ENCODE measurements at places on chromosomes 12 and 14. TPM values are rescaled to one million over a fixed set of nuclear protein-coding genes. Genes with fewer than 3 reads are reported as not detected.

Gene RPS29
- 1,725 TPM for total RNA-seq

Gene JKAMP
- 32.7 TPM for total RNA-seq

Gene RNASE7
- total RNA-seq, result not detected

Gene ARHGAP9
- total RNA-seq, result 192 TPM

Gene BICD1
- total RNA-seq, result 20.8 TPM

Gene ASCL1
- total RNA-seq, result not detected

Gene ARMH4
- 0.05 TPM for total RNA-seq

Measured in T-helper 1 cell treated with Interleukin-12 subunit alpha and Interleukin-12 subunit beta and Interleukin-4 antibody, amounts not matched to agents 30 ng/mL and 1 ng/mL, for 36 hours (primary cell).